ENCODE measurements at places on chromosomes 5 and 9.

DNA sequence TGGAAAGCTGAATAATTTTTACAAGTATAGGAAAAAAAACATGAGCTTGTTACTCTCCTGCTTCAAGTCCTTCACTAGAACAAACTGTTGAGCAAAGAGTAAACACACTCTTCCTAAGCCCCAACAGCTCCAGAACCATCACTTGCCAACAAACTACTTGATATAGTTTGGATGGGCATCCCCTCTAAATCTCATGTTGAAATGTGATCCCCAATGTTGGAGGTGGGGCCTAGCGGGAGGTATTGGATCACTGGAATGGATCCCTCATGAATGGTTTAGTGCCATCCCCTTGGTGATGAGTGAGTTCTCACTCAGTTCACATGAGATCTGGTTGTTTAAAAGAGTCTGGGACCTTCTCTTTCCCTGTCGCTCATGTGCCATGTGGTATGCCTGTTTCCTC, 82.8 kb downstream of the PLPP1 start:
- no peak for DNase-seq

DNA sequence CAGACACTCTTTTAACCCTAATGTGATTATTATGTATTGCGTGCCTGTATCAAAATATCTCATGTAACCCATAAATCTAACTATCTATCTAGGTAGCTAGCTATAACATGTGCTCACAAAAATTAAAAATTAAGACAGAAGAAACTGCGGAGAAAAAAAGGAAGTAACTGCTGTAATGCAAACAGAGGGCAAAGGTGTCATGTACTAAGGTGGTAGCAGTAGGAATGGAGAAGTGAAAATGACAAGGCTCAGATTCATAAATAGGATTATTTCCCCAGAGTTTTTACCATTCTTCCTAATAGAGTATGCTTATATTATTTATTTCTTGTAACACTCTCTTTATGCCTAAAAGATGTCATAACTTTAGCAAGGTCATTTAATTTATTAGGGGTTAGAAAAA, 1527.5 kb upstream of the C9orf72 start:
- DNase-seq, result no peak

- DNase-seq, result no peak
Observed at GRCh38 chr5:158602981-158603380, 496.7 kb downstream of the EBF1 start.

DNA sequence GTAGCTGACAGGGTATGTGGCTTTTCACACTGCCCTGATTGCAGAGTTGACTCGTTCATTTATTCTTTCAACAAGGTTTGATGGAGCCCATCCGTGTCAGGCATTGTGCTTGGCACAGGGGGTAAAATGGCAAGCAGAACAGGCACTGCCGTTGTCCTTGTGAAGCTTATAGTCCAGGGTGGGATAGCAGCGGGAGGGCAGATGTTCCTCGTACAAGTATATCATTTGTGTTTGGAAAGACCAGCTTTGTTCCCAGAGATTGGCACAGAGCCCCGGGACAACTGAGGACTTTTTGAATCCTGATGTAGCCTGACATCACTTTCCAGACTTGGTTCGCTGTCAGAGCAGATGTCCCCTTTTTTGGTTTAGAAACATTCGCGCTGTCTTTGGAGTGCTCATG, 50.9 kb downstream of the MVB12B start:
- DNase-seq, result no peak

DNA sequence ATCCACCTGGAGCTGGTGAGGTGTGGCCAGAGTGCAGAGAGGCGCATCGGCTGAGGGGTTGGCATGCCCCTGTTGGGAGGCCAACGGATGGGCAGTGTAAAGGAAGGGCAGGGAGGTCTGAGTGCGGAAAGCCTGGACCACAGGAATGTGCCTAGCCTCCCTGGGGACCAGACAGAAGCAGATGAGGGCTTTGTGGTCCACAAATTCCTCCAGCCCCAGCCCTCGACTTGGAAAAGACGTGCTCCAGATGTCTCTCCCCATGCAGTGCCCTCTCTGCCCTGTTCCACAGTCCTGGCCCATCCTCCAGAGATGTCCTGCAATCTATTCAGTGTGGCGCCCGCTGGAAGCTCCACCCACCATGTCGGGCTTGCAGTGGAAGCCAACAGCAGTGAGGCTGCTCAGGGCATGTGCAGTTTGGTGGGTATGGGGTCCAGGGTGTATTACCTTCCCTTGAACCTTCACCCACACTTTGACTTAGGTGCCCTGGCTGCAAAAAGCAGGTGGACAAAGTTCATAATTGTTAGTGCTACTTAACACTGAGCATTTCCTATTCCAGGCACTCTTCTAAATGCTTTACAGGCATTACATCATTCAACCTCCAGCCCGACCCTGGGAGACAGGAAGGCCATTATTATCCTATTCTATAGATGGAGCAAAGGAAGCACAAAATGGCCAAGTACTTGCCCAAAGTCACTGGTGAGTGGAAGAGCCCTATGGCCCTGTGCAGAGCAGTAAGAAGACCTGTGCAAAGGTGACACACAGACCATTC, 120.2 kb upstream of the SLC25A48 start:
- peak; percentile 84 for DNase-seq

DNA sequence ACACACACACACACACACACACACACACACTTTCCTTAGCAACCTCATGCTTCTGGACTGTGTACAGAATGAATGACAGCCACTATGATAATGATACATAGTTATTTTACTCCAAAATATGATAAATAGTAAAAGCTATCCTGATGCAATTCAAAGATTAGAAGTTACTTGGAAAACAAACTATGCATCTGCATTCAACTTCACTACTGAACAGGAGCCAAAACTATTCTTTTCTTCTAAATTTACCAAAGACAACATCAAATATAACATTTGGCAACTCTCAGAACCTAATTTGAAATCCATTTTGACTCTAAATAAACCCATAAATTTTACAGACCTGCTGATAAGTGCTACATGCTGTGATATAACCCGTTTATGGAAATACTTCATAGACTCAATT, 33.3 kb downstream of the GLIS3 start:
- no peak for DNase-seq

DNA sequence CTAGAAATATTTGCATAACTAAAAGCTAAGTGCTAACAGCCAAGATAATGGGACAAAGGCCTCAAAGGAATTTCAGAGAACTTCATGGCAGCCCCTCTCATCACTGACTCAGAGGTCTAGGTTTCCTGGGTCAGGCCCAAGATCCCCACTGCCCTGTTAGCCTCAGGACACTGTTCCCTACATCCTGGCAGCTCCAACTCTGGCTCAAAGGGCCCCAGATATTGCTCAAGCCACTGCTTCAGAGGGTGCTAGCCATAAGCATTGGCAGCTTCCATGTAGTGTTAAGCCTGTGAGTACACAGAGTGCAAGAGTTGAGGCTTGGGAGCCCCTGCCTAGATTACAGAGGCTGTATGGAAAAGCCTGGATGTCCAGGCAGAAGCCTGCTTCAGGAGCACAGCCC, 998.1 kb downstream of the TLE1 start:
- no peak for DNase-seq

GRCh38 chr9:94772144-94772543, 45.6 kb downstream of the AOPEP start:
- no peak for DNase-seq

DNA sequence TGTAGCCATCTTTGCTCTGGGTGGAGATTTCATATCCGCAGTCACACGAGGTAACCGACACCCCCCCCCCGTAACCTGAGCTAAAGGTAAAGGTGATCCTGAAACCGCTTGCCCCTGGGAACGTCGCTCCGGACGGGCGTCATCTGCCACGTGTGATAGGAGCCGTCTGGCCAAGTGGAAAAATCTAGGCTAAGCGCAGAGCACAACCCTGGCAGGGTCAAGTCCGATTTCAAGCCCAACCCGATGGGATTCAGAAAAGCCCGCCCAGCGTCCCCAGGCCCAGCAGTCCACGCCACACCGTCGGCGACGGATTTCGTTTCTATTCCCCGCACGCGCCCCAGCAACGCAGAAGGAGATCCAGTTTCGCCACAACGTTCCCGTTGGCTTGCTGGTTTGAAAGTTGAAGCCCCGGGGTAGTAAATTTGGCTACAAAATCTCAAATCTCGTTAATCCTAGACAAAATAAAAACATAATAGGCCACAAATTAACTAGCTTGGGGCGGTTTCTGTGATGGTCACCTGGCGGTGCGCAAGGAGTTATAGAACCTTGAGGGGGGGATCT, 32.4 kb upstream of the NFIB start:
- no peak for DNase-seq

GRCh38 chr5:109350537-109351270, 59.1 kb downstream of the PJA2 start:
- DNase-seq, result no peak

DNA sequence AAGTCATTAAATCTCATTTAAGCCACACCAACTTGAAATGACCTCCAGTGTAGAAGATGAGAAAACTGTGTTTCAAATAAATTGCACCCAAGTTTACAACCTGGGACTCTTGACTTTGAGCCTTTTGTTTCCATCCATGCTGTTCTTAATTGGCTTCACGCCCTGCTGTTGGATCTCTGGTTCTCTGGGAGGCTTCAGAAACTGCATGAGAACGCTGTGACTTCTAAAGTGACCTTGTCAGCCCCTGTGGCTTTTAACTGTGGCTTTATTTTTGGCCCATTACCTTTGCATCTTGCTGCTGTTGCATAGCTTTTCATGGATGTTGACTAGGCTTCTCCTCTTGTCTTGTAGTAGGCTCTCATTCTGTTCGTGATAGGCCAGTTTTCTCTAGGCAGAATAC, 29.3 kb downstream of the TNFAIP8 start:
- no peak for DNase-seq

- DNase-seq, result peak; percentile 32
Observed at GRCh38 chr5:147406636-147407035, 103.2 kb downstream of the DPYSL3 start.

- no peak for DNase-seq
Observed at GRCh38 chr5:127793879-127794278, 90.7 kb downstream of the CCDC192 start.

DNA sequence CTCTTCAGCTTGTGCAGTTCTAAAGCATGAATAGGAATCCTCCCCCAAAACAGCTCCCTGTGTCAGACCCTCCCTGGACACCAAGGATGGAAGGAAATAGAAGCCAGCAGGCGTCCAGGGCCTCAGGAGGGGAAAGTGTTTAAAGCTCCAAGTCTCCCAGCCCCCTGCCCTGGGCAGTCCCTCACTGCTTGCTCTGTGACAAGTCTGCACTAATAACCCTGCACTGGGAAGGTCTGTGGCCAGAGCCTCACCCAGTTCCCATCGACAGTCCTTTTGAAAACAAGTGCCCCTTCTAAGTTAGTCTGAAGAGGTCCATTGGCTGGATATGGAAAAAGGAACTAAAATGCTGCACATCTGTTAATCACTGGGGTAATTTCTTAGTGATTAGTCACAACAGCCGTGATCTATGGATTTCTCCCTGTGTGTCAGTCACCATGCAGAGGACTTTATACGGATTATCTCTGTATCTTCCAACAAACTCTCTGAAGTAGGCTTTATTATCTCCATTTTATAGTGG, 195.3 kb downstream of the FBXL7 start:
- DNase-seq, result peak; percentile 48

- no peak for DNase-seq
Observed at GRCh38 chr9:21381448-21382339, 3.5 kb downstream of the IFNA2 start.

GRCh38 chr5:21919414-21920022, 933.6 kb downstream of the CDH12 start:
- DNase-seq, result peak; percentile 29

DNA sequence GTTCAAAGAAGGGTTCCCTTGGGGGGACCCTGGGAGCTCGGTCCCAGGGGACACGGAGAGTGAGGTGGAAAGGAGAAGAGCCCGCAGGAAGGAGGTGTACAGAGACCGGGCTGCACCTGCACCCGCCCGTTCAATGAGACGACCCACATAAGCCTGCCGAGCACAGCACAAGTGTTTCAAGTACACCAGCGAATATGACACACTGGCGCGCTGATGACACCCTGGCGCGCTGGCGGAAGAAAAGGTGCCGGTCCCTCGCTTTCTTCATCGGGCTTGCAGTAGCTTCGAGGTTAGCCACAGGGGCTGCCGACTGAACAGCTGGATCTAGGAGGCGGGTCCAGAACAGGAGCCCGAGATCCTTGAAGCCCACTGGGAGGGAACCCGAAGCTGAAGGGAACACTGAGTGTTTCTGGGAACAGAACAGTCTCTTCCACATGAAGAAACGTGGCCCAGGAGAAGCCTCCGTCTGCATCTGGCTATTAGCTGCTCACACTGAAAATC, 1.4 kb downstream of the TBC1D9B start:
- DNase-seq, result no peak

- DNase-seq, result peak; percentile 29
Observed at GRCh38 chr9:22446950-22447617, 460 bp downstream of the DMRTA1 start.

Data from AG08395 (cell line).